Tibial nerve (tissue), 4 donors: ENCODE measurements at places on chromosomes 12 and 14.

DNA sequence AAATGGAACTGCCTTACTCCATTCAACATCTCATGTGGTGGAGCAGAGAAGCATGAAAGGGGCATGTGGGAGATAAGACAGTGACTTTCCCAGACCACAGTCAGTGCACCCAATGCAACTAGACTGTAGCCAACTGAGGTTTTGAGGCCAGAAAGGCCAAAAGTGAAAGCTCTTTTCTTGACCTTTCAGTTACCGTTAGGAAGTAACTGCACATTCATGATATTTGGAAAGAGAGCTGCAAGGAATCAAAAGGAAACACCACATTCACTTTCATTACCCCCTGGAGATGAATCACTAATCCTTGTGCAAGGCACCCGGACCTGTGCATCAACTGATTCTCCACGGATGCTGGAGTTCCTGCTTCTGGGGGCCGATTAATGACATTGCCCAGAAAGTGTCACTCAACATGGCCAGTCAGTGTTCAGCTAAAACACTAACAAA is 72.9 kb upstream of the ELK3 start:
- no peaks in the 10 kb centered on the region for H3K4me1 ChIP-seq
- DNase-seq: no peak
- H3K27me3 ChIP-seq: no peaks in the 10 kb centered on the region
- no peak overlapping the region for H3K4me3 ChIP-seq

DNA sequence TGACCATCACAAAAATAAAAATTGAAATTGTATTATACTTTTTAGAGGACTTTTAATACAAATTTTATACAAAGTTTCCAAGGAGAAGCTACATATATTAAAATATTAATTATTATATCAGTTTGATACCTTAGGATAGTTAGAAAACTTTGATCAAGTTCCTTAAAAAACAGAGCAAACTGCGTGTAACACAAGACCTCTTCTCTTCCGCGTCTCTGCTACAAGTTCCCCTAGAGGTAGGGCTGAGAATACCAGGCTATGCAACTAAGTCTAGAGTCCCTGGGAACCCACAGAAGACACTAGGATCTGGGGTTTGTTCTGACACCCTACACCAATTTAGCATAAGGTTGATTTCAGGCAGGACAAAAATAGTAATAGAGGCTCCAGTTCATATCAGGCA is 319.0 kb downstream of the FOXG1 start:
- no peak for DNase-seq
- H3K4me1 ChIP-seq: no peaks in the 10 kb centered on the region
- H3K27me3 ChIP-seq: no peaks in the 10 kb centered on the region
- H3K27ac ChIP-seq: no peak overlapping the region
- H3K36me3 ChIP-seq: no peaks in the 10 kb centered on the region

DNA sequence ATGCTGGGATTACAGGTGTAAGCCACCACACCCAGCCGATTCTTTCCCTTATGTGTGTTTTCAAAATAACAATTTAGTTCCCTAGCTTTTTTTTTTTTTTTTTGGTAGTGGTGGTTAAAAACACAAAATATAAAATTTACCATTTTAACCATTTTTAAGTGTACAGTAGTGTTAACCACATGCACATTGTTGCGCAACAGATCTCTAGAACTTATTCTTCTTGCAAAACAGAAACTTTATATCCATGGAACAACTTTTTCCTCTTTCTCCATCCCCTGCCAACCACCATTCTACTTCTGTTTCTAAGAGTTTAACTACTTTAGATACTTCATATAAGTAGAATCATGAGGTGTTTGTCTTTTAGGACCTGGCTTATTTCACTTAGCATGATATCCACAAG is 1.1 kb upstream of the NDUFA12 start:
- peaks cover 24% of the 10 kb centered on the region for H3K36me3 ChIP-seq
- H3K4me1 ChIP-seq: no peaks in the 10 kb centered on the region
- H3K27ac ChIP-seq: no peak overlapping the region
- H3K27me3 ChIP-seq: no peaks in the 10 kb centered on the region

DNA sequence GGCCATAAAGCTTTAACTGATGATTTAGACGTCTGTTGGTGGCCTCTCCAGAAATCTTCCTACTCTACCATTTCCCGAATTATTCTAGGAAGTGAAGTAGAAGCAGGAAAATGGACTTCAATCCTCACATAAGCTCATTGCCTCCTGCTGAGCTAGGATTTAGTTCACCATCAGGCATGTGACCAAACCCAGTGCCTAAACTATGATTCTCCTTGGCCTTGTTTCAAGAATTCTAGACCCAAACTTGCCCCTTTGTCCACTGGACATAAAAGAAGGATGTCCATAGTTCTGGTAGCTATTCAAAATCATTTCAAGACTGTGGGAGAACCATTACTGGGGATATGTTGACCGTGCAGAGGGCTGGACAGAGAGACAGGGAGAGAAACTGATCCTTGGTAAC is 105.8 kb downstream of the C12orf50 start:
- no peak overlapping the region for H3K4me3 ChIP-seq
- no peaks in the 10 kb centered on the region for H3K4me1 ChIP-seq
- no peaks in the 10 kb centered on the region for H3K27me3 ChIP-seq
- H3K36me3 ChIP-seq: no peaks in the 10 kb centered on the region
- no peak overlapping the region for H3K27ac ChIP-seq
- DNase-seq: no peak

DNA sequence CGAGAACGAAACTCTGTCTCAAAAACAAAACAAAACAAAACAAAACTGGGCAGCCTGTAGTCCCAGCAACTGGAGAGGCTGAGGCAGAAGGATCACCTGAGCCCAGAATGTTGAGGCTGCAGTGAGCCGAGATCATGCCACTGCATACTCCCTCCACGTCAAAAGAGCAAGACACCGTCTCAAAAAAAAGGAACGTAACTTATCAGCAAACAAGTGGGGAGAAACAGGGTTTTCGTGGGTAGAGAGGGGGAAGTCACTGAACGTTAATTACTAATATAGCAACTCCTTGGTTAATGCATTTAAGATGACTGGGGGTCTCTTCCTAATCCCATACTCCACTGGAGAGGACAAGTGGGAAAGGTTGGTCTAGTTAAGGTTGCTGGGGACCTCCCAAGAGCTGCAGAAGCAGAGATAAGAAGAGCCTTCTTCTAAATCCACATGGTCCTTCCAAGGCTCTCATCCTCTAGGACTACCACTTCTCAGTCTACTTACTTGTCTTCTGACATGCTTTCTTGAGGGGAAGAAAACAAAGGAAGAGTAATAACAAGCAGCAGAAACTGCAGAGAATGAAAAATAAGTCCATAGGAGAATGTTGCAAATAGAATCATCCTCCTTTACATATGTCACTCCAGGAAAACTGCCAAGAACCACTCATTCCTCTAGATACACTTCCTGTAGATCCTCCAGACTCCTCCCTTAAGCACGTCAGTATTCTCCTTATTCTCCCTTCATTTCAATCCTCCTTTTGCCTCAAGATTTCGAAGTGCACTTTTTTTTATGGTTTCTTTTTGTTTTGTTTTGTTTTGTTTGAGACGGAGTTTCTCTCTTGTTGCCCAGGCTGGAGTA is 5.8 kb downstream of the NUMB start:
- no peaks in the 10 kb centered on the region for H3K36me3 ChIP-seq
- H3K27me3 ChIP-seq: no peaks in the 10 kb centered on the region
- no peak overlapping the region for H3K27ac ChIP-seq
- H3K4me3 ChIP-seq: no peak overlapping the region
- peaks cover 18% of the 10 kb centered on the region for H3K4me1 ChIP-seq

GRCh38 chr12:6764011-6764828 is 1.9 kb upstream of the PTMS start:
- no peak overlapping the region for H3K4me3 ChIP-seq
- peak; percentile 90 for DNase-seq
- no peaks in the 10 kb centered on the region for H3K27me3 ChIP-seq
- peak overlapping the region; percentile 90 for H3K27ac ChIP-seq
- H3K36me3 ChIP-seq: no peaks in the 10 kb centered on the region

- no peak overlapping the region for H3K27ac ChIP-seq
- H3K4me1 ChIP-seq: no peaks in the 10 kb centered on the region
Observed at GRCh38 chr12:29286081-29286790, 94.7 kb downstream of the ERGIC2 start.

- peaks cover 2% of the 10 kb centered on the region for H3K36me3 ChIP-seq
- H3K27ac ChIP-seq: no peak overlapping the region
- no peaks in the 10 kb centered on the region for H3K27me3 ChIP-seq
- DNase-seq: no peak
Observed at GRCh38 chr12:292186-292585, 29.6 kb upstream of the SLC6A13 start.

DNA sequence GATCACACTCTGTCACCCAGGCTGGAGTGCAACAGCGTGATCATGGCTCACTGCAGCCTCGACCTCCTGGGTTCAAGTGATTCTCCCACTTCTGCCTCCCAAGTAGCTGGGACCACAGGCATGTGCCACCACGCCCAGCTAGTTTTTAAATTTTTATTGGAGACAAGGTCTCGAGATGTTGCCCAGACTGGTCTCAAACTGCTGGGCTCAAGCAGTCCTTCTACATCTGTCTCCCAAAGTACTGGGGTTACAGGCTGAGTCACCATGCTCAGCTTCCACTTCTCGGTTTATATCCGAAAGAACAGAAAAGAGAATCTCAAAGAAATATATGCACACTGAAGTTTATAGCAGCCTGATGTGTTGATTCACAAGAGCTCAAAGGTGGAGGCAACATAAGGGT is 107.5 kb downstream of the SCARB1 start:
- peaks cover 21% of the 10 kb centered on the region for H3K4me1 ChIP-seq
- H3K27ac ChIP-seq: peak overlapping the region; percentile 91
- no peaks in the 10 kb centered on the region for H3K27me3 ChIP-seq
- H3K36me3 ChIP-seq: no peaks in the 10 kb centered on the region
- H3K4me3 ChIP-seq: no peak overlapping the region

DNA sequence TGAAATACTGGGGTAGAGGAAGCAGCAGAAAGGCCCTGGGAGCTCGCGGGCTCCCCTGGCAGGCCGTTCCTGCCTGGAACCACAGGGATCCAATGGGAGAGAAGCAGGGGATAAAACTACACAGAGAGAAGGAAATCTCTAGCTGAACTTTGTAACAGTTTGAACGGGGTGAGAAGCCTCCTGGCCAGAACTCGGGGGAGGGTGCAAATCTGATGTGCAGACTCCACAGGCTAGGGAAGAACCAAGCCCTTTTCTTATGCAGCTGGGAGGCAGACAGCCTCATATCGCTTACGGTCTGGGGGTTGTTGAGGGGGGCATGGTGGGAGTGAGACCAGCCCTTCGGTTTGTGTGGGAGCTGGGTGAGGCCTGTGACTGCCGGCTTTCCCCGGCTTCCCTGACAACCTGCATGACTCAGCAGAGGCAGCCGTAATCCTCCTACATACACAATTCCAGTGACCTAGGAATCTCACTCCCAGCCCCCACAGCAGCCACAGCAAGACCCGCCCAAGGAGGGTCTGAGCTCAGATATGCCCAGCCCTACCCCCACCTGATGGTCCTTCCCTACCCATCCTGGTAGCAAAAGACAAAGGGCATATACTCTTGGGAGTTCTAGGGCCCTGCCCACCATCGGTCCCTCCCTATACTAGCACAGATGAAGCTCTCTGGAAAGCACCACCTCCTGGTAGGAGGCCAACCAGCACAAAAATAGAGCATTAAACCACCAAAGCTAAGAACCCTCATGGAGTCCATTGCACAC is 143.0 kb downstream of the TMTC1 start:
- peak; percentile 12 for DNase-seq
- H3K4me3 ChIP-seq: no peak overlapping the region
- H3K27ac ChIP-seq: peak overlapping the region; percentile 64
- H3K4me1 ChIP-seq: no peaks in the 10 kb centered on the region
- no peaks in the 10 kb centered on the region for H3K27me3 ChIP-seq

GRCh38 chr14:56760164-56760914 is 49.9 kb downstream of the OTX2 start:
- no peaks in the 10 kb centered on the region for H3K4me1 ChIP-seq
- no peak for DNase-seq
- no peak overlapping the region for H3K27ac ChIP-seq
- no peaks in the 10 kb centered on the region for H3K36me3 ChIP-seq
- H3K27me3 ChIP-seq: no peaks in the 10 kb centered on the region
- no peak overlapping the region for H3K4me3 ChIP-seq

- DNase-seq: no peak
- H3K4me1 ChIP-seq: peaks cover 34% of the 10 kb centered on the region
- H3K27ac ChIP-seq: peak overlapping the region; percentile 85
- H3K27me3 ChIP-seq: no peaks in the 10 kb centered on the region
Observed at GRCh38 chr12:75390156-75390898, 562 bp upstream of the GLIPR1L2 start.

GRCh38 chr12:124581307-124582107 is 14.1 kb upstream of the NCOR2 start:
- DNase-seq: no peak
- no peak overlapping the region for H3K4me3 ChIP-seq
- no peaks in the 10 kb centered on the region for H3K4me1 ChIP-seq
- H3K36me3 ChIP-seq: no peaks in the 10 kb centered on the region
- no peaks in the 10 kb centered on the region for H3K27me3 ChIP-seq

DNA sequence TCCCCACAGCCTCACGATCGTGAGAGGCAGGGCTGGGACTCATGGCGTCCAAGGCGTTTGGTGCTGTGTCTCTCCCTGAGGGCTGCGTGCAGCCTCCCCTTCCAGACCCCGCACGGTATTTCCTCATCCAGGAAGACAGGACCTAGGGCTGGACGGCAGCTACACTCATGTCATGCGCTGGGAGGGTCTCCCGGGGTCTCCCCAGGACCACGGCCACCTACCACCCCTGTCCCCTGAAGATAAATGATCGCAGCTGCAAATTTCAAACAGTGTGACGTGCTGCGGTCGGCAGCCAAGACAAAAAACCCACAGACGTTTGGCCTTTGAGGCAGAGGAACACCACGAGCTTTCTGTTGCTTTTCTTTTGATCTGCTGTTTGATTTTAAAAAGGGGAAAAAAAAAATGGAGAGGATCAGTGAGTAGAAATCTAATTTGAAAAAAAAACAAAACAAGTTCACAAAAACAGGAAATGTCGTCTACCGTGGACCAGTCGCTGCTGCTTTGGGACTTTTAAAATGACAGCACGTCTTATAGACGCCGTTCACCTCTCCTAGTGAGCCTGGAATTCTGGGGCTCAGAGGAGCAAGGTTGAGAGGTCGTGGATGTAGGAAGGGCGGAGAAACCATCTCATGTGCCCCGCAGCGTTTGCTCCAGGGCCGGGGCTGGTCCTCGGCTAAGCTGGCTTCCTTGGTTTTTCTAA is 237.6 kb downstream of the SLC41A2 start:
- H3K36me3 ChIP-seq: no peaks in the 10 kb centered on the region
- DNase-seq: no peak
- peak overlapping the region; percentile 29 for H3K4me3 ChIP-seq
- peak overlapping the region; percentile 74 for H3K27ac ChIP-seq

DNA sequence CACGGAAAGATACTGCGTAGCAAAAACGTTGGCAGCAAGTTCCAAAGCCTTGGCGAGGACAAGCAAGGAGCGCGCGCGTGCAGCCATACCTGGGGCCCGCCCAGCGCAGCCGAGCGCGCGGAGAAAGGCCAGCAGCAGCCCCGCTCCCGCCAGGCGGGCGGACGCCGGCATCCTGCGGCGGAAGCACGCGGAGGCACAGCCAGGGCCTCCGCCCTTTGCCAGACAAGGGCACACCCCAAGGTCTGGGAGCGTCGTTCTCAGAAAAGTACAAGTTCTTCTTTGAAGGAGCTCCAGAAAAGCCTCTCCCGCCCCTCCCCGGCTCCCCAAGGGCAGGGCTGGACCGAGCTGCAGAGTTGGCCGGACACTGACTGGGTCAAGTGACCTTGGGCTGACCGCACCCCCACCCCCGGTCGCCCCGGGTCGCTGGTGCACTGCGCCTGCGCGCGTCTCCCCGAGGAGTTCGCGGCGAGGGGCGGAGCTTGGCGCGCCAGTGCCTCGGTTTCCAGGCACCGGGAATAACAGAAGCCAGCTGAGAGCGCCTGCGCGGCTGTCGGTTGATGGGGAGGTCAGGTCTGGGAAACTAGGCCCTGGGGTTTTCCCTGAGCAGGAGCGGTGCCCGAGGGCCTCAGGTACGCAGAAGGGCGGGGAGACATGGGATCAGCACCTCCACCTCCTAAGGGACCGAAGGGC is at the start of gene ZC2HC1C:
Gene ZC2HC1C, plus strand, starts transcription at position 521 of the 690 bp plus-strand sequence. CDS start 933 bp downstream, outside the sequence.
- H3K27me3 ChIP-seq: no peaks in the 10 kb centered on the region
- H3K4me3 ChIP-seq: peak within 1 kb of the TSS; percentile 36
- H3K4me1 ChIP-seq: peaks cover 48% of the 10 kb centered on the region
- peak; percentile 93 for DNase-seq
